ENCODE measurements at places on chromosomes 2 and 18. TPM values are rescaled to one million over a fixed set of nuclear protein-coding genes. Genes with fewer than 3 reads are reported as not detected.
A peak's percentile ranks its signal among the peaks of the same experiment; 100 is the strongest.

Gene SCTR
- not detected for total RNA-seq

GRCh38 chr2:58572731-58573130 lies 331.6 kb upstream of the FANCL start:
- no peak for DNase-seq

DNA sequence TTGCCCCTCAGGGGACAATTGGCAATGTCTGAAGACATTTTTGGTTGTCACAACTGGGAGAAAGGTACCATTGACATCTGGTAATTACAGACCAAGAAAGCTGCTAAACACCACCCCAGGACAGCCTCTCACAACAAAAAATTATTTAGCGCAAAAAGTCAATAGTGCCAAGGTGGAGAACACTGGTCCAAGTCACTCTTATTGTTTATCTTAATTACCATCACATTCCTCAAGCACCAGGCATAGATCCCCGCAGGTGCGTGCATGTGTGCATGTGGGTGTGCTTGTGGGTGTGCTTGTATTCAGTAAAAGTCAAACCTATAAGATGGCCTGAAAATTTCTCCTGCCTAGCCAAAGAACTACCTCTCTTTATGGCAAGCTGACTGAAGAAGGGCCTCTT lies 74.9 kb upstream of the WDR75 start:
- no peak for DNase-seq

GRCh38 chr2:2229626-2230432 lies 101.2 kb downstream of the MYT1L start:
- no peak for DNase-seq

DNA sequence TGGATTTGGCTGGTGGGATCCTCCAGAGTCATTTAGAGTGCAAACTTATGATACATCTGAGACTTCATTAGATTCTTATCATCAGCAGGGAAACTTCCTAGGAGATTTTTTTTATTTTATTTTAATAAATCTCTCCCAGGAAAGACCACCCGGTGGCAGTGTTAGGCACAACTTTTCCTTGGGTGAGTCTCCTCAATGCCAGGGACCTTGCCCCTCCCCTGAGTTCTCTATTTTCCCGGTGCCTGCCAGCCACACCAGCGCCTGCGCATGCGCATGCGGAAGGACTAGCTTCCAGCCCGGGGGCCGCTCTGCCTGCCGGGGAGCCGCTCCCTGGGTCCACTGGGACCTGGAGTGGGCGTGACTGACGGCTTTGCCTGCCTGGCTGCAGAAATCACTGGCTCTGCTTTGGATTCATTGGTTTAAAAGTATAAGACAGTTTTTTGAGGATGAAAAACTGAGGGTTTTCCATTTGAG lies 86.6 kb downstream of the TMEM182 start:
- DNase-seq = peak; percentile 18

GRCh38 chr18:25862881-25863600 lies 227.4 kb downstream of the SS18 start:
- no peak for DNase-seq

- no peak for DNase-seq
Measured at GRCh38 chr2:100731535-100731981, 88.4 kb upstream of the NPAS2 start.

DNA sequence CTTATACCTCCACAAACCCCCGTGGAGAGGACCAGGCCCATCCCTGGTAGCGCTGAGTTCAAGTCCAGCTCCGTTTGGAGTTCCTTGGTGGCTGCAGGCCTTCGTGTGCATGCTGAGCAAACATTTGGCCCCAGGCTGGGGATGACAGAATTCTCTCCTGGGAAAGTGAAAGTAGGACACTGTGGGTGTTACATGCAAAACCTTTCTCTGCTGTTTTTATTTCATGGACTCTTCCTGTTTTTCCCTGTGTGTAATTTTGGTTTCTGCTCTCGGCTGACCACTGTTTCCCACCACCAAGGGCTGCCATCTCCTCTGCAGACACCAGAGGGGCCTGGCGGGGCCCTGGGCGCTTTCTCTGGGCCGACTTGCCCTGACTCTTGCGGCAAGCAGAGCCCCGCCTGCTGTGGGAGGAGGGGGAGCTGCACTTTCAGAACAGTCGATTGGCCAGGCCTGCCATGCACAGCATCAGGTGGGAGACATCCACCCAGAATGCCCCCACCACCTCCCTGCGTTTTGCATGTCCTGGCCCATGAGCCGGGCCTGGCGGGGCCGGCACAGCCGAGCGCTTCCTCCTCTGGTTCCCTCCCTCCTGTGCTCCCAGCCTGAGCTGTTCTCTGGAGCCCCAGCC lies 102.4 kb downstream of the CABLES1 start:
- no peak for DNase-seq

- no peak for DNase-seq
Measured at GRCh38 chr2:240300261-240300821, 135.1 kb upstream of the GPC1 start.
